ENCODE measurements at places on chromosomes 11 and 22.

DNA sequence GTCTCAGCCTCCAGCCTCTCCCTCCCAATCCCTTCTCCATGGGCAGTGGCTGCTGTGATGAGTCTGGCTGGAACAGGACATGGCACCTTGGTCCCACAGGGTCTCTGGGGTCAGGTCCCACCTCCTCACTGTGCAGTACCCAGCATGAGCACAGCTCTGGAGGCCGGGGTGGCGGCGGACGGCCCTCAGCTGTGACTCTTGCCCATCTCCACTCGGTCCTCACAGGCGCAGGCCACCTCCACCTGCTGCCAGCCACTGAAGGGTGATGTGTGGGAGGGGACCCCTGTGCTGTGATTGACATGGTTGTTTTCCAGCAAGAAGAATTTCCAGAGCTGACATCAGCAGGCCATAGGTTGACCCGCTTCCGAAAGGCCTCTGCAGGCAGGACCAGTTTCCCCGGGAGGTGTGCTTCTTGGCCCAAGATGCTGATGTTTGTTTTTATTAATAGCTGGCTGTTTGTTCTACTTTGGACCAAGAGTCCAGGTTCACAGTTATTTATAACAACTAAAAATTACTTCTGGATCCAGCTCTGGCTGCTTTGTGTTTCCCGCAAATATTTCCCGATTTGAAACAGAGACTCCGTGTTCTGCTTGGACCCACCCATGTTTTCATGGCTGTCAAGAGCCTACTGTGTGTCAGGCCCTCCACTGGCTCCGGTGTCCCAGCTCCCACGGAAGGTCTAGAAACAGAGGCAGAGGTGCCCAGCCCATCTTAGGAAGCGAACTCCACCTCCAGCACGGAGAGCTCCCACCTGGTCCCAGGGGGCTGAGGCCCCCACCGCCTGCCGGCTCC is 45.7 kb downstream of the SCUBE1 start:
- no peak for DNase-seq

- DNase-seq: no peak
Observed at GRCh38 chr11:74956397-74957015, 7.4 kb downstream of the SPCS2 start.

- no peak for DNase-seq
Observed at GRCh38 chr22:16965560-16965959, 42.5 kb downstream of the GAB4 start.

DNA sequence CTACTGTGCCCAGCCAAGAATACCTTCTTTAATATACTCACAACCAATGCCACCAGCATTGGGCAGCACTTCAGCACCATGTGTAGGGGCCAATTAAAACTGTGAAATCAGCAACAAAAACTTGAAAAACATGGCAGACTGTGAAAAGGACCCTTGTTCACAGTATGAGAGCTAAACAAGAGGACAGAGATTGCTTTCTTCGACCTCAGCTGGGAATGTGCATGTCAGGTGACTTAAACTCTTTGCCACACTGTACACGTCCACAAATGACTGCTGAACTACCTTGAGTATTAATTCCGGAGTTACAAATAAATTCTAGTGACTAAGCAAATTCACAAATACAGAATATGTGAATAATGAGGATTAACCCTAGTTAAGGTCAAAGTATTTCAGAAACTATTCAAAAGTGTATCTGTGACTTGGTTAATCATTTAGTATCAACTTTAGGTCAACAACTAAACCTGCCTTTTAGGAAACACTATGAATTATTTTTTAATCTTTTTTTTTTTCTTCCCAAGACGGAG is 33.0 kb downstream of the DDX6 start:
- DNase-seq: no peak

GRCh38 chr22:46593211-46593681 is 26.9 kb upstream of the GRAMD4 start:
- DNase-seq: no peak

DNA sequence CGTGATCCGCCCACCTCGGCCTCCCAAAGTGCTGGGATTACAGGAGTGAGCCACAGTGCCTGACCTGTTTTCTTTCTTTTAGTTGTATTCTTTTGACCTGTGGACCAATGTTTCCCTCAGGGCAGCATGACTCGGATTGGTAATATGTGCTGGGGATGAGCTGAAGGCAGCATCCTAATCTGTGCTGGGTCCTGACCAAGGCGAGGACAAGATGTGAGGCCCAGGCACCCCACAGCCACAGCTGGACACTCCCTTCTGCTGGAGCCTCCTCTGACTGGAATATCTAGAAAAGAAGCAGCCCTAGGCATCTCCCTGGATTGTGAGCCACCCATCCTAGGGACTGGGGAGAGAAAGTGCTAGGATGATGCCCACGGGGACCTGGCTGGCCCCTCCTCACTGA is 105.4 kb downstream of the PDE2A start:
- DNase-seq: peak; percentile 34

DNA sequence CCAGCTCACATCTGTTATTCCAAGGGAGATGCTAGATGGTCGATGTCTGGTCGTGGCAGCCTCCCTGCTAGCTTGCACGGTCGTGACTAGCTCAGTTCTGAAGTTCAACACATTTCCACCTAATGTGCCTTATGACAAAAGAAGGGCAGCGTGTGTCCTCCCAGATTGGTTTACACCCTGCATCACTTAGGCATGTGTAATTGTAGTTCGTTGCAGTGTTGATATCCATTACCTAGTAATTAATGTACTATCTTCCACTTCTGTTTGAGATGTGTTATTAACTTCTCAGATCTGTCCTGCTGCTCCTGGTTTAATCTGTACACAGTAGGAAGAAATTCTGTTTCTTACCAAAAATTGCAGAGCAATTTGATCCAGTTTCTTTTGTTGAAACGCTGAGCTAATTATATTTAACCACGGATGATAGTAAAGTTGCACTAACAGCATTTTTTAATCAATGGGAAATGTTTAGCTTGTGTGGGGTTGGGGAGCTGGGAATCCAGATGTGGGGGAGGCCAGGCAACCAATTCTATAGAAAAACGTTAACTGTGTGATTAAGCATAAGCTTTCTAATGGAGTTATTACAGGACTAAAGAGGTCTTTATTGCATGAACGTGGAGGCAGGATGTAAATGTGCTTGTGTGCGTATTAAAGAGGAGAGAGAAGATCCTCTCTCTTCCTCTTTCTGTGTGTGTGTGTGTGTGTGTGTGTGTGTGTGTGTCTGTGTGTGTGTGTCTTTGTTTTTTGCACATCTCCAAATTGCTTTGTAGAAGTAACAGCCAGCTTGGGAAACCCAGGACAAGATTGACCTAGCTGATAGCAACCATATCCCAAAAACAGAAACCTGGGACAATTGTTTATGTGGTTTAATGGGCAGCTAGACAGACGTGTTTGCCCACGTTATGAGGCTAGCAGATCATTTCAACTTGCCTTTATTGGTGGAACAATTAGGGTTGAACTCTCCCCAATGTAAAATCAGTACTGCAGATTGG is 145.7 kb upstream of the TTC12 start:
- DNase-seq: no peak

- DNase-seq: no peak
Observed at GRCh38 chr22:27210111-27210730, 552.8 kb downstream of the MIAT start.

GRCh38 chr11:18669219-18669596 is 29.4 kb upstream of the TMEM86A start:
- peak; percentile 33 for DNase-seq

DNA sequence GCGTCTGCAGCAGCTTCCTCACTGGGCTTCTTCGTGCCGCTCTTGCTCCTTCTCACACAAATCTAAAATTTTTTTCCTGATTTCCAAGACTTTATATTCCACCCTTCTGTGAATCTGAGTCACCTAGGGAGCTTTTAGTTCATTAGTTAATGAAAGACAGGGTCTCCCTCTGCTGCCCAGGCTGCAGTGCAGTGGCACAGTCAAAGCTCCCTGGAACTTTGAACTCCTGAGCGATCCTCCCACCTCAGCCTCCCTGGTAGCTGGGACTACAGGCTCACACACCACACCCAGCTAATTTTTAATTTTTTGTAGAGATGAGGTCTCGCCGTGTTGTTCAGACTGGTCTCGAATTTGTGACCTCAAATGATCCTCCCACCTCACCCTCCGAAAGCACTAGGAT is 116.9 kb downstream of the ATXN10 start:
- DNase-seq: no peak

DNA sequence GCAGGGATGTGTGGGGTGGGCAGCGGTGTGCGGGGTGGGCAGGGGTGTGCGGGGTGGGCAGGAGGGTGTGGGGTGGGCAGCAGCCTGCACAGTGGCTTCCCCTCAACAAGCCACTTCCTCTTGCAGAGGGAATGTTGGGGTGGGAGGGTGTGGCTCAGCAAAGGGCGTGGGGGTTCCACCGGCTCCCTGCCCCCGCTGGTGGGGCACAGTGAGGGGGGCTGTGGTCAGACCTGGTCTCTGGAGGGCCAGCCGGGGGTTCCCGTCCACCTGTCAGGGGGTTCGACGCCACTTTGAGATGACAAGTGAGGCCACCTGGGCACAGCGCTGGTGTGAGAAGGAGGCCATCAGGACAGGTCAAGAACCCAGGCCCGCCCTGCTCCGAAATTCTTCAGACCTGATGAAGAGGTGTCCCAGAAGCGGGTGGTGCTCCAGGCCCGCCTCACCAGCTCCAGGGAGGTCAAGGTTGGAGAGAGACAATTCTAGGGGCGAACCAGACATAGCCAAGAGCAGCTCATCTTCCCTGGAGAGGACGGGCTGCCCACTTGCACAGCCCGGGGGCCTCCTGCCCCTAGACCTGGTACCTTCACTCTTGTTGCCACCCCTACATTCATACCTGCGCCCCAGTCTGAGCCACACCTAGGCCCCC is 1.3 kb downstream of the C11orf21 start:
- no peak for DNase-seq

- DNase-seq: no peak
Observed at GRCh38 chr11:116970485-116971292, 127.5 kb downstream of the SIK3 start.

DNA sequence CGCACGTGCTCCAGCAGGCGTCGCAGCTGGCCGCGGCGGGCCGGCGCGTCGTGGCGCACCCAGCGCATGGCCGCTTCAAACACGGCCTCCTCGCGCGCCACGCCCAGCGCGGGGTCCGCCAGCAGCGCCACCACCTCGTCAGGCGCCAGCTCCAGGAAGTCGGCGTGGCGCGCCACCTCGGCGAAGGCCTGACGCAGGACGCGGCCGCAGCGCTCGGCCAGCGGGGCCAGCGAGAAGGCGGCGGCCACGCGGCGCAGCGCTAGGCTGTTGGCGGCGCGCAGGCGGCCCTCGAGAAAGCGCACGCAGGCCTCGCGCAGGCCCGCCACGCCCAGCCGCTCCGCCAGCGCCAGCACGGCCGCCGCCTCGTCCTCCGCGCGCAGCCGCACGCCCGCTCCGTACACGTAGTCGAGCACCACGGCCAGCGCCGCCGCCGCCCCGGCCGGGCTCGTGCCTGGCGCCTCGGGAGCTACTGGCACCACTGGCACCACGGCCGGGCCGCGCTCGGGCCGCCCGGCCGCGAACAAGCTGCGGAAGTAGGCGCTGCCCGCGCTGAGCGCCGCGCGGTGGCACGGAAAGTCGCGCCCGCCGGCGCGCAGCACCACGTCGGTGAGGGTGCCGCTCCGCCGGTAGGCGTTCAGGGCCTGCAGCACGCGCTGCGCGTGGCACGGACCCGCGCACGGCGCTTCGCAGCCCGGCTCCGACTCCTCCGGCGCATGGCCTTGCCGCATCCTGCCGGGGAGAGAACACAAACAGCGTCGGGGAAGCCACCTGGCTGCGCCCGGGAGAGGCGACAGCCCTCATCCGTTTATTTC is 2.9 kb downstream of the KLHL35 start:
- no peak for DNase-seq

- DNase-seq: no peak
Observed at GRCh38 chr11:122976734-122977469, 4.7 kb downstream of the BSX start.

DNA sequence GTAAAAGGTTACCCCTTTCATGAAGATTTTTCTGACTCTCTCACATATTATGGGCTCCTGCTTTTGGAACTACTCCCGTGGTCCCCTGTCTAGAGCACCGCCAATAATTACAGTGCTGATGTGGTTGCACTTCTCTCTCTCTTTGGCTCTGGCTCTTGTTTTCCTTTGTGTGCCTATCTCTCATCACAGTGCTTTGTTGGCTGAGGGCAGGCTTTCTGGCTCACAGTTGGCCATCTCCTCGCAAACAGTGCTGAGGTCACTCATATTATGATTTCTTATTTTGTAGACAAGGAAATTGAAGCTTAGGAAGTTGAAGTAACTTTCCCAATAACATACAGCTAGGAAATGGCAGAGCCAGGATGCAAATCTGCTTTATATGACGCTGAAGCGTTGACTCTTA is 192.5 kb downstream of the DDX10 start:
- no peak for DNase-seq

- DNase-seq: no peak
Observed at GRCh38 chr11:113315811-113316210, 1.4 kb downstream of the TTC12 start.

DNA sequence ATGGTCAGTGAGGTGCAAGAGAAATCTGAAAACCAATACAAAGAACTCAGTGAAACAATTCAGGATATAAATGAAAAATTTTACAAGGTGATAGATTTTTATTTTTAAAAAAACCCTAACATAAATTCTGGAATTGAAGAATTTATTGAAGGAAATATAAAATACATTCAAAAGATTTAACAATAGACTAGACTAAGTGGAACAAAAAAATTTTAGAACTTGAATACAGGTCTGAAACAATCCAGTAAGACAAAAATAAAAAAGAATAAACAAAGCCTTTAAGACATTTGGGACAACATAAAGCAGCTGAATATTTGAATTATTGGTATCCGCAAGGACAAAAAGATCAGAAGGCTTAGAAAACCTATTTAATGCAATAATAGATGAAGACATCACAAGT is 8.7 kb downstream of the SPA17 start:
- no peak for DNase-seq

GRCh38 chr22:46491946-46492345 is 45.5 kb downstream of the CELSR1 start:
- DNase-seq: no peak

GRCh38 chr11:44964526-44965209 is 14.0 kb upstream of the TP53I11 start:
- no peak for DNase-seq

DNA sequence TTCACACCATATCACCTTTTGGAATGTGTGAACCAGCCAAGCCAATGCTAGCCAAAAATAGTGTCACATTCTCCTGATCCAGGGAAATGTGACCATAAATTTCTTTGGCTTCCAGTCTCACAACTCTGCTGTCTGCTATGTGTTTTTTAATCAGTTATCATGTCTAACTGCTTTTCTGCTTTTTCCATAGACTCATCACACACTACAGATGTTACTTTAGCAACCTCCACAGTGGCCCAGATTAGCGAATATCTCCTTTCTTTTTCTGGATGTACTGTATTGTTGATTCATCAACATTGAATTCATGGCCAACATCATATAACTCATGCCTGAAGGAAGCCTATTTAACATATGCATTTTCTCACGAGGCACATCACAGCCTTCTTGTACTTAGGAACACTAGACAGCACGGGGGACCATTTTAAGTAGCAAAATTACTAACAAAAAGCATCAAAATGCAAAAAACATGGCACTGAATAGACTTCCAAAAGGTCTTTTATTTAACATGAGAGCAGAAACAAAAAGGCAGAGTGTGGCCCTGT is 73.1 kb upstream of the POU2AF2 start:
- no peak for DNase-seq

GRCh38 chr22:38628444-38628843 is 27.7 kb downstream of the FAM227A start:
- no peak for DNase-seq
